NCI-H1417 treated with DMSO at 0.1 percent for 48 hours (cell line): ENCODE measurements at places on chromosomes 11 and 22.

GRCh38 chr22:28815729-28816128, 15.4 kb upstream of the XBP1 start:
- no peak for DNase-seq

DNA sequence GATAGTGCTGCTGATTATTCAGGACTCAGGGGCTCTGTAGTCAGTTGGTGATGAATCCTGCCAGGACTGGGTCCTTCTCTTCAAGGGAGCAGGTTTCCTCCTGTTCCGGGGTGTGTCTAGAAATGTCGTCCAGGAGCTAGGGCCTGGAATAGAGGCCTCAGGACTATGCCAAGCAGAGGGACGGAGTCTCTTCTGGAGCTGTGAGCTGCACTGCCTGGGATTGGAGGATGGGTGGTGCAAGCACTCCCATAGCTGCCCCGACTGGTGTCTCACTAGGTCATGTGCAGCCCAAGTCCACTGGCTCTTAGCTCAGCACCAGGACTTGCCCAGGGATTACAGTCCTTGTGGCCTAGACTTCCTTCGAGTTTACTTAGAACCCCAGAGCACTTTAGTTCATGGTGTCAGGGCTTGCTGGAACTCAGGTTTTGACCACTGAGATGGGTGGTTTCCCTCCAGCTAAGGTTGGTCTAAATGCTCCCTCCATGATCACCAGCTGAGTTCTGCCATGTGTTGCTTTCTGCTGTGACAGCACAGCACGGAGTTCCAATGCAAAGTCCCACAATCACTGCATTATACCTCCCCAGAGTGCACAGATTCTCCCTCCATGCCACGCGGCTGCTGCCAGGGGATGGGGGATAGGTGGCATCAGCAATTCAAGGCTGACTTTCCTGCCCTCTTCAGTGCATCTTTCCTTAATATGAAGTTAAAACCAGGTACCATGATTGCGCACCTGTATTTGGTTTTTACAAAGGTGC, 42.6 kb upstream of the SHANK2 start:
- no peak for DNase-seq

DNA sequence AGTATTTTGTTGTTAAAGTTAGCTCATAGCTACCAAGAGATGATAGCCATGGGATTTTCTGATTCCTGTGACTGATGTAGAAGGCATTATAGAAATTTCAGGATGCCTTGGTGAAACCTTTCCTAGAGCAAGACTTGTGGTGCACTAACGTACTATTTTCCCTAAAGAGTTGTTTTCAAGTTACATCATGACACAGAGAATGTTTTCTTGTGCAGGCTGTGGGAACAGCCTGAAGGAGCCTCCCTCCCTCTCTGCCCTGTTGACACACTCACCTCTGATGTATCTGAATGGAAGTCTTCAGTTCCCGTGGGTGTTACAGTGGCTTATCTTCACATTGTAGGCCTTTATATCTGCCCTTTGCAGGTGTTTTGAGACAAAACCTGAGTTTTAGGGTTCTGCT, 121.6 kb downstream of the LDLRAD3 start:
- DNase-seq, result no peak

DNA sequence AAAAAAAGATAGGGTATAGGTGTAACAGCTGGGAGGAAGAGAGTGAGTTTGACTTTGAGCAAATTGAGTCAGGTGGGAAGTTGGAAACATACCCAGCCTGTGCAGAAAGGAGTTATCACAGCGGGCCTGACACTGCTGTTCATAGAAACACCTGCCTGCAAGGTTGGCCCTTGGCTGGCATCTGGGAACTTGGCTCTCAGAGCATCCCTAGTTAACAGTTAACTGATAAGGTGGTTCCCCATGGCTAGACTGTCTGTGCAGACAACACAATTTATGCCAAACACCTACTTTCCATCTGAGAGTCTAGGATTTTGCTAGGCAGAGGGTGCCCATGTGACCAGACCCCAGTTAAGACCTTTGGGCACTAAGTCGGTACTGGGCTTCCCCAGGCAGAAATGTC, 31.4 kb downstream of the ADAMTS8 start:
- DNase-seq, result no peak

GRCh38 chr11:15055620-15056356, 17.6 kb upstream of the CALCB start:
- no peak for DNase-seq

DNA sequence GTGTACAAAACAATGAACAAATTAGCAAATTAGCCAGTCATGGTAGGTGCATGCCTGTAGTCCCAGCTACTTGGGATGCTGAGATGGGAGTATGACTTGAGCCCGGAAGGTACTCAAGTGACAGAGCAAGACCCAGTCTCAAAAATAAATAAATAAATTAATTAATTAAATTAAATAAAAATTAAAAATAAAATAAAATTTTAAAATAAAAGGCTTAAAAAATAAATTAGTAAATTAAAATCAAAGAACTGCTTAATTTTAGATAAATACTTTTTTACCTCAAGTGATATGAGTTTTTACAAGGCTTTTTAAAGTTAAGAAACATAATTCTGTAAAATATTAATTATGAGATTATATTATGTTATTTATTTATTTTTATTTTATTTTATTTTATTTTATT, 50.9 kb upstream of the TSPAN18 start:
- no peak for DNase-seq

DNA sequence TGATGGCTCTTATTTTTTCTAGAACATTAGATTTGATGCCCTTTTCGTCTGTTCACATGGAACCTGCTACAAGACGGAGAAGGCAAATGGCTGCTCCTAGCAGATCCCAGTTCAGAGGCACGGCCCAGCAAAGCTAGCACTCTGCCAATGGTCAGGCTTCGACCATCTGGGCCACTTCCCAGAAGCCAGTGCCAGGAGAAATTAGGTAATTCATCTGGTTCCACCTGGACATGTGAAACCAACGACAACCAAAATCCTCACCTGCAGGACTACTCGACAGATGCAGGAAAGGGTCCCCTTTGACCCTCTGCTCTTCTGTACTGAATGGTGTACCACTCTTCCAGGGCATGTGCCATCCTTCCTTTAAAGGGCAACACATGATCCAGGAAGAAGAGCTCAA, 25.4 kb downstream of the MICAL3 start:
- no peak for DNase-seq

DNA sequence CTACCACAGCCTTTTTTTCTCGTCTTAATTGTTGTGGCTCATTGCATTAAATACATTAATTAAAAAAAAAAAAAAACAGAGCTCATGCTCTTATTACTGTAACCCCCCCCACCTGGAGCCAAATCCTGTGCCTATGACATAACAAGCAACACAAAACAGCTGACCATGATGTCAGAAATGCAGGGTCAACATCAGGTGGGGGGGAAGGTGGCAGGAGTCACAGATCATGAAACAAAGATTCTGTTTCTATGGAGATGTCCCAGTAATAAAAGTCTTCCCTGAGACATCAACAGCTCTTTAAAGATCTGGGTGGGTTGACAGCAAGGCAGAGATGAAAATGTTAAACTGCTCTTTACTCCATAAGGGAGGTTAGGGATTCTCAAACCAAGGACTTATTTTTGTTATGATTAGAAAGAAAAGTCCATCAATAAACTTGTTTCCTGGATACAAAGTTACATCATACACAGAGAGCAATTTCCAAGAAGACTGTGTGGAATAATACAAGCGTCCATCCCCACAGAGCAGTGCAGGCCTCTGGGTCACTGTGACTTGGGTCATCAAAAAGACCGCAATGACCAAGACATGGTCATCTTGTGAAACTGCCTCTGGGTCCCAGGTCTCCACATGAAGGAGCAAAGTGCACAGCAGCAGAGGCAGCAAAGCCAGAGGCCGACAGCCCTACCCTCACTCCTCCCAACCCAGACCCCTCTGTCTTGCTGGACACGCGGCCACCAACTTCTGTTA, 42.7 kb upstream of the CYP2D6 start:
- no peak for DNase-seq

- DNase-seq, result no peak
These were observed 118.1 kb downstream of the ATM start for GRCh38 chr11:108340973-108341372.

GRCh38 chr22:34486381-34486780, 566.1 kb upstream of the LARGE1 start:
- no peak for DNase-seq

- no peak for DNase-seq
These were observed 277.7 kb downstream of the OPCML start for GRCh38 chr11:133254601-133255000.

DNA sequence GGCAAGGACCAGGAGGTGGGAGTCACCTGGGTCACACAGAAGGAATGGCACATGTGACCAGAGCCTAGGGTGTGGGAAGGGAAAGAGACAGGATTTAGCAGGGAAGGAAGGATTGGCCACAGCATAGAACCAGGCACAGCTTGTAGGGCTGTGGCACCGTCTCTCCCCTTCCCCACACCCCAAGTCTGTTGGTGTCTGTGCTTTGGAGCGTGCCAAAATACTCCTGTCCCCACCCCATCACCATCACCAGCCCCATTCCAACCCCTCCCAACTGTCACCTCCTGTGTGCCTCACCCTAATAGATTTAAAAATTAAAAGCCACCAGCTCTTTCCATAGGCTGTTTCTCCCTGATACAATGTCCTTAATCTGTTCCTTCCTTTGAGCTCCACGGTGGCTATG, 18.2 kb downstream of the SGSM1 start:
- DNase-seq, result no peak
